ENCODE measurements at places on chromosomes 1 and 21.

- no peak for DNase-seq
Observed at GRCh38 chr1:168529518-168529917, 14.3 kb downstream of the XCL2 start.

DNA sequence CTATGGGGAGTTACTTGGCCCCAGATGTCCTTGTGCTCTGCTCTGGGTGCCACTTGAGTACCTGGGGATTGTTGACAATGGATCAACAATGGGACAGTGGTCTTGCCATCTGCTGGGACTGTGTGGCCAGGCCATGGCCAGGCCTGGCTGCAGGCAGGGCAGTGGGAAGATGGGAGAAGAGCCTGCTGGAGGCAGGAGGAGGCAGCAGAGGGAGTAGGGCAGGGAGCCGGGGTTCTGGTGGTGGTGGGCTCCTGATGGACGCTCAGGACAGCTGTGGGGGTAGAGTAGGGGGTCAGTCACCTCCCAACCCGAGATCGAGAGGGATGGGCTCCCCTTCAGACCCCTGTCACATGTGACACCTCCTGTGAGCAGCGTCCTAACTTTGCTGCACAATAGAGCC, 81.0 kb downstream of the ARHGEF10L start:
- no peak for DNase-seq

- DNase-seq = no peak
Observed at GRCh38 chr1:6922096-6922931, 137.1 kb downstream of the CAMTA1 start.

- no peak for DNase-seq
Observed at GRCh38 chr1:20470194-20470593, 15.8 kb downstream of the CAMK2N1 start.

- no peak for DNase-seq
Observed at GRCh38 chr1:21857840-21858670, 46.0 kb downstream of the LDLRAD2 start.

GRCh38 chr1:27601771-27602461, 2.0 kb downstream of the AHDC1 start:
- DNase-seq = no peak
